ENCODE measurements at places on chromosomes 5 and 9.

DNA sequence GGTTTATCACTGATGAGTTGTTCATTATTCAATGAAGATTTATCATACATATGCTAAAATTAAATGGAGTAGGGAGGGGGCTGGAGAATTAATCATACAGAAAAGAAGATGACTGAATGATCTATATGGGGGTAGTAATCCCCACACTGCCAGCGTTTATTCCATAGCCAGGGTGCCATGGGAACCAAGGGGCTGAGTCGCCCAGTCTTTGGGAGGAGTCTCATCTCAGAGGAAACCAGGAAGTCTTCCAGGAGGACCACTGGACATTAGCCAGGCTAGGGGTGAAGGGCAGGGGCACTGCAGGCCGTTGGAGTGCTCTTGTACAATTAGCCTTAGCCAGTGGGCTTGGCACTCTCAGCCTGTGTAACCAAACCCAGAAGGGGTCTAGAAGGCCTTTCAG lies 226.5 kb downstream of the ARL15 start:
- DNase-seq: no peak

DNA sequence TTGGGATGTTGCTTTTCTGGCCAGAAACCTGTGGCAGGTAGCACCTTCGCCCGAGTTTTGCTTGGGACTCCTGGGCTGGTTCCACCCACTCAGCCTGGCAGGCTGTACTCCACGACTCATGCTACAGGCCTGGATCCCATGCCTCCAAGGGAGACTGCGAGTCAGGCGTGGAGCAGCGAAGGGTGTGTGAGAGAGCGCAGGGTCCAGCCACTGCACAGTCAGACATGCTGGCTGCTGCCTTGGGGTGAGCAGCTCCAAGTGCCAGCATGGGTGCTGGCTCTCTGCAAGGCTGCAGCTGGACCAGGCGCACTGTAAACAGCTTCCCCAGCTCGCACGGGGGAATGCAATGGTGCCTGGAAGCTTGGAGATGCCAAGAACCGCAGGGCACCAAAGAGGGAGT lies 249.6 kb upstream of the EDIL3 start:
- no peak for DNase-seq

DNA sequence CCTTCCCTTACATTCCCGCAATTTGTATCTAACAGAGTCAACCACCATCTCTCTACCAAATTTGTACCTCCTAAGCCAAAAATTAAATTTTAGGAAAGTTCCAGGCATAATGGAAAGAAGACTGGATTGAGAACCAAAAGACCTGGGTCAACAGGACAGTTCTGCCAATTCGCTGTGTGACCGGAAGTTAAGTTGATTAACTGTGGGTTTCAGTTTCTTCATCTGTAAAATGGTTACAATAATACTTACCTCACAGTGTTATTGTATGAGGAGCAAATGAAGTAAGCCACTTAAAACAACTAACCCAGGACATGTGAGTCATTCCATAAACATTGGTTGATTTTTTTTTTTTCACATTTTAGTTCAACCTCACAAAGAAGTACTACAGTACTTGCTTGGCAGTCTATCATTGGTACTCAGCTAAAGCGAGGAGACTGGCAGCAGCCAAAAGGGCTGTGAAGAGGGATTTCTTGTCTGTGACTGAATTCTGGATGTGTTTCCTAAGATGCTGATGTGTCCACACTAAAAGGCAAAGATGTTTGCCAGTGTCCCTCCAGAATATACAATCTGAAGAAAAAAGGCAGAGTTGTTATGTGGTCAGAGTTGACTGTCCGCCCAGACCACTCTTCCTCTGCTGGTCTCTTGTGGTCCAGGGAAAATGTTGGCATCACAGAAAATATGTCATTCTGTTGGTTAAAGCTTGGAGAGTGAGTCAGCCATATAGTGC lies 198.6 kb downstream of the TLE1 start:
- DNase-seq: no peak

DNA sequence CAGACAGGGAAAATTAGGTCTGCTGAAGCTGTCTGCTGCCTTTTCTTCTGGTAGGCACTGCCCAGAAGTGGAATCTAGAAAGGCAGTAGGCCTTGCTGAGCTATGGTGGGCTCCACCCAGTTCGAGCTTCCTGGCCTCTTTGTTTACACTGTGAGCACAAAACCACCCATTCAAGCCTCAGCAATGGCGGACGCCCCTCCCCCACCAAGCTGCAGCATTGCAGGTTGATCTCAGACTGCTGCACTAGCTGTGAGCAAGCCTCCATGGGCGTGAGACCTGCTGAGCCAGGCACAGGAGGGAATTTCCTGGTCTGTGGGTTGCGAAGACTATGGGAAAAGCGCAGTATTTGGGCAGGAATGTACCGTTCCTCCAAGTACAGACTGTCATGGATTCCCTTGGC lies 18.5 kb downstream of the AGTPBP1 start:
- no peak for DNase-seq

GRCh38 chr9:74498621-74499095 lies 1.5 kb downstream of the RORB start:
- no peak for DNase-seq

DNA sequence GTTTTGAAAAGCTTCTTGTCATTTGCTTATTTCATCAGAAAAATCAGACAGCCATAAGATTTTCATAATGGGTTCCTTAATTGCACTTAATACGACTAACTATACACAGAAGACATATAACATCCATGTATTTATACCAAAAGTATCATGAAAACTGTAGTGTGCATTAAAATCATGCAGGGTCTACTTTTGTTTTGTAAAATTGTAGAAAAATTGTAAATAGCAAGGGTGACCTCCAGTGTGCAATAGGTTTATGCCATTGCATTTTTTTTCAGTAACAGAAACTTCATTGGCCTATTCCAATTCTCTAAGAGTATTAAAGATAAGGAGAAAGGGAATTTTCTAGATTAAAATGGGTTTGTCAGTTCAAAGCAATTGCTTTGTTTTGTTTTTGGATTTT lies 307.6 kb downstream of the KIAA0825 start:
- DNase-seq: no peak

DNA sequence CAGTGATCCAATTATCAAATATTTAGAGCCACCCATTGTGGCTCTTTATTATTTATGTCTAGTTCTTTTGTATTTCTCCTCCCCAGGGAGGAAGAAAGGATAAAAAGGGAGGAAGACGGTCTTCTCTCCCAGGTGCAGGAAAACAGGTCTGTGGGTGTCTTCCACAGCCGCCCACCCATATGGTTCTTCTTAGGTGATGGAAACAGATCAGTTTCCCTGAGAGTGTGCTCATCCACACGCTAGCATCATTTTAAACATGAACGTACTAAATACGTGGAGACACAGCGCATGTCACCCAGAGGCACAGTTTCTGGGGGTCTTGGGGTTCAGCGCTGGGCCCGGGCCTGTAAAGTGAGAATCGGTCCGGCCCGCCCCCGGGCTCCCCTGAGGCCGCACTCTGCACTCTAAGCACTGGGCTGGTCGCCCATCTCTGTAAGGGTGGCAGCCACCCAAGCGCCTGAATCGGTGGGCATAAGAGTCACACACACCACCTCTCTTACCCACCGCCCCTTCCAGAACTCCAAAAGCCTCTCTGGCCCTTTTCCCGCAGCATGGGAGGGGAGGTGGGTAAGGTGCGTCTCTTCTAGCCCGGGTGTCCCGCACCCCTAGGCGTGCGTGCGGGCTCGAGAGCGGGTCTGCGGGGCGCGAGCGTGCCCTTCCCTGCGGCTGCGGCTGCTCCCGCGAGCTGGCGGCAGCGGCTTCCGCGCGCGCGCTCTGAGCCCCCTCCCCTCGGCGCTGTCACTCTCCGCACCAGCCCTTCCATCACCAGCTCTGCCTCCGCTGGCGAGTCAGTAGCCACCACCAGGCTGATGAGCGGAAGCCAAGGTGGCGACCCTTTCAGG lies 1.3 kb downstream of the PTCH1 start:
- no peak for DNase-seq

- no peak for DNase-seq
Measured at GRCh38 chr5:109837231-109837861, 147.6 kb downstream of the MAN2A1 start.

DNA sequence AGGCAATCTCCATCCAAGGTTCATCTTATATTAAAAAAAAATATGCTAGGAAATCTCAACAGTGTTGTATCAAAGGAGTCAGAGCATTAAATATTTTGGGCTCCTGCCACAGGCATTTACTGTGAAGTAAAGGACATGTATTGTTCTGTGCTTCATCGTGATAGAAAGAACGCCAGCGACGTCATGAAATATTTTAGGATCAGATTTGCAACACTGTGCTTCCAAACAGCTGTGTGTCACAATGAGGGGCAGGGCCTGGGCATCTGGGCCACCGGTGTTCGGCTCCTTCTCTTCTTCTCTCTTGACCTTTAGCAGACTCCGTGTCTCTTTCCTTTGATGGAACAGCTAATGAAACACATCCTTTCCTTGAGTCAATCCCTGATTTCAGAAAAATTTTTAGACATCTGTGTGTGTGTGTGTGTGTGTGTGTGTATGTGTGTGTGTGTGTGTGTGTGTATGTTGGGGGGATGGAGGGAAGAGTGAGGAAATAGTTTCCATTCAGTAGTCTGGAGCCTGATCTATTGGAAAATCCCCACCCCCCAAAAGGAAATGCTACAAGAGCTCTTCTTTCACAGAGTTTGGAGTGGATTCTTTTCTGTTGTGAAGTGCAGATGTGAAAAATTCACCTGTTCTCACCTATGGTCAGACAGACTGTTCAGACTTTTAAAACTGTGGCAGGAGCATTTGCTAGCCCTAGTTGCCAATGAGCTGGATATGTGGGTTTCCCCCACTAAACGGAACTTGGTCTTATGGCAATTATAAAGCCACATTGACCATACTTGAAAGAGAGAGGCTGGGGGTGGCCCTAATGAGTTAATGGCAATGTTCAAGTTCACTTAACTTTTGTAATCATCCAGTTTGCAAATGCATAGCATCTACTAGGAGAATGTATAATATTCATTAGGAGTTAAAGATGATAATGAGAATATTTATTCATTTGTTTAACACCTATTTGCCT lies 18.1 kb upstream of the TNC start:
- no peak for DNase-seq

DNA sequence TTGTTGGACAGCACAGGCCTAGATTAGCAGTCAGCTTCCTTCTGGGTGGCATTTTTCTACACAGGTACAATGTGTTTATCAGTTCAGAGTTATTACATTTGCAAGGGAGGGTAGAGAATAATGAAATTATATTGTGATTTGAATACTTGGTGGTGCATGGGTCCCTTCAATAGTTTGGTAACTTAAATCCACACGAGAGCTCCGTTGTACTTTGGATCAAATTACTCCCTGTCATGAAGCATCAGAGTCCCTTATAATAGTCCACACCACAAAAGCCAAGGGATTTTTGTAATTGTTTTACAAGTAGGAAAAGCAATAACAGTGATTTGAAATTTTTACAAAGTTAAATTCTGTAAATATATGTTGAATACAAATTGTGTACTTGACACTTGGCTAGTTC lies 552.4 kb downstream of the PDE4D start:
- no peak for DNase-seq

DNA sequence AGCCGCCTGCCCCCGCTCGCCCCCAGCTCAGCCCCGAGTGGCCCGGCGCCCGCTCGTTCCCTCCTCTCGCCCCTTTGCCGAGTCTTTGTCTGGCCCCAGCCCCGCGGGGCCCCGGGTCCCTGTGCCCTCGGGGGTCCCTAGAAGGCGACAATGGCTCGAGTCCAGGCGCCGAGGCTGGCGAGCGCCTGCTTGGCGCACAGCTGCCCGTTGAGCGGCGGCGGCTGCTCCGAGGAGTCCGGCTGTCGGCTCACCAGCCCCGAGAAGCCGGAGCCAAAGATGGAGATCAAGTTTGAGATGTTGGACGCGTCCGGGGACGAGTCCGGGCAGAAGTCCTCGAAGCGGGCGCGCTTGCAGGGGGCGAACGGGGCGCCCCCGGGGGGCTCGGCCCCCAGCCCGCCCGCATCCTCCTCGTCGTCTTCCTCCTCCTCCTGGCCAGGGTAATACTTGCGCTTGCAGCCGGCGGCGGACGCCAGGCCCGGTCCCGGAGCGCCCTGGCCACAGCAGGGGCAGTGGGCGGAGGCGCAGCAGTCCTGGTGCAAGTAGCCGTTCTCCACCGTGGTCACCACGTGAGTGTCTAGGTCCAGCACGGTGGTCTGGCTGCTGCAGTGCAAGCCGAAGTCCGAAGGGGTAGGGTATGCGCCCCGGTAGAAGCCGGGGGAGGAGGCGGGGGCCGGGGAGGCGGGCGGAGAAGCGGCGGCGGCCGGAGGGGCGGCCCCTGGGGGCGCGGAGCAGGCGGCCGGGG lies 1.2 kb downstream of the IER5L start:
- no peak for DNase-seq

DNA sequence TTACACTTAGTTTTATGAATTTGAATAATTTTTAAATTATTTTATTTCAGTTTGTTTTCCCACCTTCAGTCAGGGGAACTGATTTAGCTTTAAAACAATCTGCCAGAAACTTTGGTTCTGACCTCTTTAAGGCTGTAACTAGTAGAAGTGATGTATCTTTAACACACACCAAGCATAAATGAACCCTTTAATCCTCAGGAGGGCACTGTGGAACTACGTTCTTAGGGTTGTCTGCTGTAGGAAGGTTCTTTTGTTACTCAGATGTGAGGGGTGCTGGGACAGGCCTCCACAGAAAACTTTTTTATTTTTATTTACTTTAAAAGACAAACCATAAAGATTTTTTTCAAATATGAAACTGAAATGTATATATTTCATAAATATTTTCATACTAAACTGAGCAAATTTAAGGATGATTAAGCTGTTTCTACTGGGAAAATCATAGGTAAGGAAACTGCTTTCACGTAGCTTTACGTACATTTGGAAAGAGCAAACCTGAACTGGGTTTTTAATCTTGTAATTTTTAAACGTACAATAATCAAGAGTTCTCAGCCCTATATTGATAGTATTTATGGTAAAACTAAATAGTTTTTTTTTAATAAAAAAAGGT lies 5.3 kb downstream of the KLF4 start:
- no peak for DNase-seq

- no peak for DNase-seq
Measured at GRCh38 chr5:39058178-39058921, 15.8 kb downstream of the RICTOR start.

- DNase-seq: no peak
Measured at GRCh38 chr5:172707285-172708182, 63.5 kb downstream of the DUSP1 start.

DNA sequence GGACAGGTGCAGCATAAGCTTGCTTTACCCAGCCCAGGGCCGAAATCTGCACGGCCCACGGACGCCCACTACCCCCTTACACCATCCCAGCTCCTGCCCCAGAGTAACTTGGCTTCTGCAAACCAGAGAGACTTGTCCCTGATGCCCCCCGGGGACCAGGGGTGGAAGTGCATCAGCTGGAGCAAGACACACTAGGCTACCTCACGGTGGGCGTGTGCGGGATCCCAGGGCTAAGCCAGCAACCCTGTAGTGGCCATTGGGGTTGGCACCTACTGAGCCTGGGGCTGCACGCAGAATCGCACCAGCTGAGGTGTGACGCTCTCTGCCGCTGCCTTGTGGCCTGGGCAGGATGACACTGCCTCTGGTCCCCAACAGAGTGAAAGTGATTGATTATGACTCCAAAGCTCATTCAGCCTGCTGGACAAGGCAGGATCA lies 6.1 kb upstream of the ZNF79 start:
- no peak for DNase-seq
